ENCODE measurements at places on chromosomes 1 and 21.

DNA sequence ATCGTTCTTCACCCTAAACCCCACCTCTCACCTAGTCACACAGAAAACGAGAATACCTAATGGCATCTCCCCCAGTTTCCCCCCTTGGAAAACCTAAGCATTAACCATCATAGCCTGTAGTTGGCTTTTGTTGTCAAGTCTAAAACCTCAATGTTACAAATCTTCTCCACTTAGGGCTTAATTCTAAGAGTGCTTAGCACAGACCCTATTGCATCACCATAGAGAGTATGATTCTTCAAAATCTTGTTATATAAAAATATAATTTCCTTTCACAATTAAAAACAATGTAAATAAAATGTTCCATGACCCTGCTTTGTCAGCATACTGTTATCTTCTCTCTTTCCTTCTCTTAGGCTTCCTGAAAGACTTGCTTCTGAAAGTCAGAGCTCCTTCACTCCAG, 263.2 kb upstream of the RGS18 start:
- no peak for DNase-seq

DNA sequence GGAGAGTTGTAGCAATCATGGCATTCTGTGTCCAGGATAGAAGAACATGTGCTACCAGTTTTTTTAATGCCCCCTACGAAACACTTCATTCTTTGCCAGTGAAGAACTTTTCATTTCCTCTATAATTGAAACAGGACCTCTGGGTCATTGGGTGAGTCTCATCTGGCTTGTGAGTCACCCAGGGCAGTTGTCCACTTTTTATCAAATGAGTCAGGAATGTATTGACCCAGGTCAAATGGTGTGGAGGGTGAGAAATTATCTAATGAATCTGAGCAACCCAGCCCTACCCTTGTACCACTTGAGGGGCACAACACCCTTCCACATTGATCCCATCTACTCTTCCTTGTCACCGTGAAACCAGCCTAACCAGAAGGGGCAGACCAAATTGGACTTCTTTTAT, 417.3 kb upstream of the PROX1 start:
- DNase-seq: no peak

DNA sequence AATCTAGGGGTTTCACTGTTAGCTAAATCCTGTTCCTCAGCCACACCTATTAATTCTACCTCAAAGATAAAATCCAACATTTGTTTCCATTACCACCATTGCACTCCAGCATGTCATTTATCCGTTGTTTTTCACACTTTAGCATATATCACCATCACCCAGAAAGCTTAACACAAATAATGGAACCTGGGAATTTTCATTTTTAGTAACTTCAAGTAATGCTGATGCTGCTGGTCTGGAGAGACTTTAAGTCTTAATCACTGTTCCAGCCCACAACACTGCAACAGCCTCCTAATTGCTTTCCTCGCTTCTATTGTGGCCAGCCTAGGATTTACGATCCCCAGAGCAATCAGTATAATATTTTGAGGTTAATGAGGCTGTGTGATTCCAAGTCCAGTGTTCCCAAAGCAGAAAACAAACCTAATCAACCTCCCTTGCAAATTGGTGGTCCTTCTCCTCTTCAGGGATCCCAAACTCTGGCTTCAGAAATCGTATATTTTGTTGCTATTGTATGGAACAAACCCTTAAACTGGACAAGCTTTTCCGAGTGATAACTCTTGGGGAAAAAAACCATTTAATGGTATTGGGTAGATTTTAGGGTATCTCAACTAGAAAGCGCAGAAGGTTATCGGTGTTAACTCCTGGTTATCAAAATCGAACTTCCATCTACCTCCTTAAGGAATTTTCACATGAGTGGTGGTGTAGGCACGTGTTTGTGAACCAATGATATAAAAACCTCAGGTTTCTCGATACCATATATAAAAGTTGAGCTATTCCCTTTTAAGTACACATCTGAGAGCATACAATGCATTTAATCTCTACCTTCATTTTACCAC, 50.0 kb upstream of the BOLA1 start:
- no peak for DNase-seq

- no peak for DNase-seq
Observed at GRCh38 chr1:13784971-13785370, 85.0 kb downstream of the PRDM2 start.

- no peak for DNase-seq
Observed at GRCh38 chr1:201019321-201019977, 4.1 kb downstream of the KIF21B start.

GRCh38 chr1:24822887-24823286, 77.6 kb downstream of the CLIC4 start:
- no peak for DNase-seq

GRCh38 chr1:206804156-206804737, 32.0 kb upstream of the IL10 start:
- DNase-seq: no peak

DNA sequence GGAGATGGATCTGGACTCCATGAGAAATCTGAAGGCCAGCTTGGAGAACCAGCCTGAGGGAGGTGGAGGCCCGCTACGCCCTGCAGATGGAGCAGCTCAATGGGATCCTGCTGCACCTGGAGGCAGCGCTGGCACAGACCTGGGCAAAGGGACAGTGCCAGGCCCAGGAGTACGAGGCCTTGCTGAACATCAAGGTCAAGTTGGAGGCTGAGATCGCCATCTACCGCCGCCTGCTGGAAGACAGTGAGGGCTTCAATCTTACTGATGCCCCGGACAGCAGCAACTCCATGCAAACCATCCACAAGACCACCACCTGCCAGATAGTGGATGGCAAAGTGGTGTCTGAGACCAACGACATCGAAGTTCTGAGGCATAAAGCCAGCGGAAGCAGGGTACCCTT, 601.5 kb upstream of the ZP4 start:
- no peak for DNase-seq

GRCh38 chr1:204493145-204493983, 1.2 kb downstream of the PIK3C2B start:
- DNase-seq: no peak

DNA sequence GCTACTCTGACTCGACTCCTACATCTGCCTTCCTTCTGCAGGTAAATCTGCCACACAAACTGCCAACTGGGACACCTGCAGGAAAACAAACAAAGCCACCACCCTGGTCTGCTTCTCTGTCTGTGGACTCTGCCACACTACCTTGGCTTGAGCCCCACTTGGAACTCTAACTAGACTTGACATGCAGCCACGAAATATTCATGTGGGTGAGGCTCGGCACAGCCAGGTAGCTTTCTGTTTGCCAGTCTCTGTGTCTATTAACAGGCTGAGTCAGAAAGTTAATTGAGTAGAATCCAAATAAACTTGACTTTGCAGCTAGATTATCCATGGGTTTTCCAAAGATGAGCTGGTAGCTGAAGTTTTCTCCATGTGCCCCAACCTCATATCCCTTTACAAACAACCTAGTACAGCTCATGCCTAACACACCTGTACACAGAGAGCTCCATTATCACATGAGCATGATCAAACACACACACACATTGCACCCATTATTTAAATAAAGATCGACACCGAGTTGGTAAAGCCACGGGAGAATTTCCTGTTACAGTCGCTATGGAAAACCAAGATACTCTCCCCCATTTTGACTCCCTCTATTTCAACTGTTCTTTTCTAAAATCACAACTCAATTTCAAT, 808 bp downstream of the C1orf116 start:
- DNase-seq: no peak

DNA sequence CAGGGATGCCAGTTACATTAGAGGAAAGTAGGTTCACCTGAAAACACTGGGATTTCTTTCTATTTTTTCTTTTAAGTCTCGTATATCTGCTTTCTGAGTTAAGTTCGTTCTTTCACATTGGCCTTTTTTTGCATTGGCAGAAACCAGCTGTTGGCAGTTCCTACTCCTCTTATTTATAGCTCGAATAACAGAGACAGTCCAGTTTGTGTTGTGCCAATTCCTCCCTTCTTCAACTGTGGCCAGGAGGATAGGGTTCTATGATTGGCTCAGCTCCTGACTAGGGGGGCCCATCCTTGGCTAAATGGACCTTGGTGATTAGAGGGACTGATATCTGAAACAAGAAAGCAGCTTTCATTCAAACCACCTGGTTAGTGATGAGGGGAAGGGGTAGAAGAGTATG, 115.8 kb downstream of the RPS6KC1 start:
- no peak for DNase-seq

GRCh38 chr1:92503043-92503925, 16.6 kb upstream of the GFI1 start:
- no peak for DNase-seq
